ENCODE measurements at places on chromosomes 6 and 20.

GRCh38 chr6:157107915-157108651, 215.2 kb downstream of the TMEM242 start:
- no peak for DNase-seq

DNA sequence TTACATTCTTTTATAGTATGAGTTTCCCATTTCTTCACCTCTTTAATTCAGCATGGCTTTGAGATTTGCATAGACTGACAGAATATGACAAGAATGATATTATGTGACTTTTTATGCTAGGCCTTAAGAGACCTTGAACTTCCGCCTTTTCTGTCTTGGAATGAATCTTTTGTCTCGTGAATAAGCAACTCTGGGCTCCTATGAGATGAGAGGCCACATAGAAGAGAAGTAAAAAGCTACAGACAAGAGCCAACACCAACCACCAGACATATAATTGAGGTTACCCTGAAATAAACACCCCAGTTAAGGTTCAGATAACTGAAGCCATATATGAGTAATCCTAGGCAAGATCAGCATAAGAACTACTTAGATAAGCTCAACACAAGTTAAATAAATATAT, 600.8 kb downstream of the MEI4 start:
- no peak for DNase-seq

DNA sequence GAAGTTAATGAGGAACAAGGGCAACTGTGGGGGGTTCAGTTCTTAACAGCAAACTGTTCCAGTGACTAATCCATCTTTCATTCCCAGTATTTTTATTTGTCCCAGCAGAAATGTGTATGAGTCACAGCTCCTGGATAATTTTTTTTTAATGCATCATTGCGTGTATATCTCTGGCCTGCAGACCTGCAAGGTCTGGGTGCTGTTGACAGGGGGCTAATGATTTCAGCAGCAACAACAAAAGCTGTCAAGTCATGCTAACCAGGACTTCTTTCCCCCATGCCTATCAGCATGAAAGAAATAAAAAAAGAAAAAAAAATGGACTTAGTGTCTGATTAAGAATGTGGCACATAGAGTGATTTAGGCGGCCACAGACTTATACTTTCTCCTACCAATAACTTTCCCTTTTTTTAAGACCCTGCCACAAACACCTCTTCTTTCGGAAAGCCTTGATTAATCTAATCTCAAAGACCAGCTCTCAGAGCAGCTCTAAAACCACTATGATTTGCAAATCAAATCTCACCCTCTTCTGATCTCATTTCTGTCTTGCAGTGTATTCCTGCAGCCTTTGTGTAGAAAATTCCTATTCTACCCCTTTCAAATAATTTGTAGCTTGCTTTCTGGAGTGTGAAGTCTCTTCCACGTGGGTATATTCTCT, 14.2 kb upstream of the PREX1 start:
- DNase-seq = no peak

DNA sequence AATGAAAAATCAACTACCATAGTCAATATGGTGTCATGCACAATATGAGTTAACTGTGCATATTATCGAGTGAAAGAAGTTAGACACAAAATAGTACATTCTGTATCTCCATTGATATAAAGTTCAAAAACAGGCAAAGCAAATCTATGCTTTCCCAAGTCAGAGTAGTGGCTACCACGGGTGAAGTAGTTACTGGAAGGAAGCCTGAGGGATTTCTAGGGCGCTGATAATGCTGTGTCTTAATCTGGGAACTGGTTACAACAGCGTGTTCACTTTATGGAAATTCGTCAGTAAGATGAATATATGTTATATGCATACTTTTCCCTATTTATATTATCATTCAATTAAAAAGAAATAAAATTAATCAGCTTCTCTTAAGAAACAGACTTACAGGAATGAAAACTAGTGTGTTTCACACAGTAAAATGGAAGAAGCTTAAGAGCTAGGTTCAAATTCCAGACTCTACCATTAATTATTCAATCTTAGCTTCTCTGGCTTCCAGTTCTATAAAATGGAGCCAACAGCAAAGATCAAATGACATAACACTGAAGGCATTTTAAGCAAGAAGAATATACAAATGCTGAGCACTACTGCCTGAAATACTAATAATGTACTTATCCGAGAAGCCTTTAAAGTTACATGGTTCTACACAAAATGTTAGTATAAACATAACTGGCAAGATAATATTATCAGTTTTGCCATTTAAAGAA, 19.2 kb downstream of the BACH2 start:
- DNase-seq = no peak

DNA sequence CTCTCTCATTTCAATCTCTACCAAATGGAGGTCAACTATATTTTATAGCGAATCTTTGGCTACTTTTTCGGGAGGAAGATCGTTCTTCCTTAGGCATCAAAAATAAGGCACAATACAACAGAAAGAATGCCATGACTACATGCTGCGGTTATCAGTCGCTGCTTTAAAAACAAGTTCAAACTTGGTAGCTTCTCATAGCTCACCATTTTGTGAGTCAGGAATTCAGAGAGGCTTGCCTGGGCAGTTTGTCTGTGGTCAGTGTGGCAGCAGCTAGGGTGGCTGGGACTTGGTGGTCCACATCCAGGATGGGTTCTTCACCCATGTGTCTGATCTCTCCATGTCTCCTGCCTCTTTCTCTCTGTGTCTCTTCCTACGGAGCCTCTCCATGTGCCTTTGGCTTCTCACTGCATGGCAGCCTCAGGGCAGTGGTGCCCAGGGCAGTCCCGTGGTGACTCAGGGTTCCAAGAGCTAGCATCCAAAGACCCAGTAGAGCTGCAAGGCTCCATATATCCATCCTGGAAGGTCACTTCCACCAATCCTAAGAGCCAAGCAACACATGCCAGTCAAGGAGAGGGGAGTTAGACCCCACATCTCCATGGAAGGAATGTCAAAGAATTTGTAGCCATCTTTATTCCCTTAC, 10.4 kb downstream of the SCML4 start:
- no peak for DNase-seq

- no peak for DNase-seq
Measured at GRCh38 chr6:130907687-130908086, 80.5 kb downstream of the SMLR1 start.

GRCh38 chr6:46749731-46750130, 3.0 kb downstream of the ANKRD66 start:
- no peak for DNase-seq

DNA sequence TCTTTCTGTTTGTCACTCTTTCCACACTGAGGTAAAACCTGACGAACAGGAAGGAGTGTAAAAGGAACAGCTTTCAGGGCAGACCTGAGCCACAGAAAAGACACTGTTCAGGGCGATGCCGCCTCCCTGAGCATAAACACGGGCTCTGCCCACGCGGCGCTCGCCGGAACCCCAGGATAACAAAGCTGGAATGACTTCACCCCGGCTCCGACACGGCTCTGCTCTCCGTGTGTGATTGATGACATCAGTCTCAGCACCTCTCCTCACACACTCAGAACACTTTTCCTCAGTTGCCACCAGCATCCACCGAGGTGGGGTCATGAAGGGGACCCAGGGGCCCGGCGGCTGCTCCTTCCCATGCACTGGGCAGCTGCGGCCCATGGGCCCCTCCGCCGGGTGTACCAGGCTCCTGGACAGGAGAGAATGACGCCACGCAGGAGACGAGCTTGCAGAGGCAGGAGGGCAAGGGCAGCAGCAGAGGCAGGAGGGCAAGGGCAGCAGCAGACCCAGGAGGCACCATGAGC, 43.6 kb downstream of the DLL1 start:
- DNase-seq = no peak

DNA sequence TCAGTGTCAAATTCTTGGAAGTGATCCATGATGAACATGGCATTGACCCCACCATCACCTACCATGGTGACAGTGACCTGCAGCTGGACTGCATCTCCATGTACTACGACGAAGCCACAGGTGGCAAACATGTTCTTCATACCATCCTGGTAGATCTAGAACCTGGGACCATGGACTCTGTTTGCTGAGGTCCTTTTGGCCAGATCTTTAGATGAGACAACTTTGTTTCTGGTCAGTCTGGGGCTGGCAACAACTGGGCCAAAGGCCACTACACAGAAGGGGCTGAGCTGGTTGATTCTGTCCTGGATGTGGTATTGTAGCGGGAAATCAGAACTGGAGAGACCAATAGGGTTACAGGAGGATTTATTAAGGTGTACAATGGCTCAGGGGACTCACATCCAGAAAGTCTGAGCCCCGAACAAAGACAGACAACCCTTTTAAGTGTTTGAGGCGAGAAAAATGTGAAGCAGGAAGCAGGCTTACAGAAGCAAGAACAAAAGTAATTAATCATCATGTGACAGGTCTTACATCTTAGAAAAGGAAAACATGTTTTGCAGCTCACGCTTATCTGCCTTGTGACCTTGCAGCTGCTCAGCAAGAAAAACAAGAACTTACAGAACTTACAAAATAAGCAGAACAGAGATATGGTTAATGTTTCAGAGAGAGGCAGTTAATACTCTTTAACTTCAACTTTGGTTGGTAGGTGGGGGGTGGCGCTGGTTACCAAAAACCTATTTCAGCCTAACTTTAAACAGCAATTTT, 58.8 kb upstream of the MOCS1 start:
- DNase-seq = no peak

DNA sequence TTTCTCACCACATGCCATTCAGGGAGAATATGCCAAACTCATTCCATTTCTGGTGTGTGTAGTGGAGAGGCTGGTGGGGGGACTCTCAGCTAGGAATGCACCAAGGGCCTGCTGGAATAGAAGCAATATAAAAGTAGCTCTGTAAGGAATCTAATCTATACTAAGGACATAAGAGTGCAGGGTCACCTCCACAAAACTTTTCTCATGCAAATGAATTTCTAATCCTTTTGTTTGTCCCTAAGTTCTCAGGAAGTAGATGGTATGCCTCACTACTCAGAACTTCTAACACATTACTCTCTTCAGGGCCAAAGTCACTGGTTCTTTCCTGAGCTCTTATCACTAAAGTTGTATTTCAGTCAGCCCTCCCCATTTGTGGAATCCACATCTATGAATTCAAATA, 427.2 kb downstream of the C6orf118 start:
- DNase-seq = no peak

DNA sequence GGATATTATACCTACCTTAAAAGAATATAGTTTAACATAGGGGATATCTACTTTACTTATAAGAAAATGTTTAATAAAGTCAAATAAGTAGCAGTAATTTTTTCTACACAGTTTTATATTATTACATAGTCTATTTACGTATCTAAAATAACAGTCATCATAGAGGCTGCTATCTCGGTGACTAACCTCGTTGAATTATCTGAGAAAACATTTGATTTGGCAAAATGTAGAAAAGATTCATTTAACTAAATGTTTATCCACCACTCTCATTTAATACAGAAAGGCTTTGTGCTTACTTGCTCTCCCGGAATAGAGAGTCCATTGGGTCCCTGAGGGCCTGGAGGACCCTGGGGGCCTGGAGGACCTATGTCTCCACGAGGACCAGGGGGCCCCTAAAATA, 103.6 kb downstream of the COL12A1 start:
- no peak for DNase-seq

- DNase-seq = no peak
Measured at GRCh38 chr6:52426667-52427066, 6.5 kb downstream of the EFHC1 start.

DNA sequence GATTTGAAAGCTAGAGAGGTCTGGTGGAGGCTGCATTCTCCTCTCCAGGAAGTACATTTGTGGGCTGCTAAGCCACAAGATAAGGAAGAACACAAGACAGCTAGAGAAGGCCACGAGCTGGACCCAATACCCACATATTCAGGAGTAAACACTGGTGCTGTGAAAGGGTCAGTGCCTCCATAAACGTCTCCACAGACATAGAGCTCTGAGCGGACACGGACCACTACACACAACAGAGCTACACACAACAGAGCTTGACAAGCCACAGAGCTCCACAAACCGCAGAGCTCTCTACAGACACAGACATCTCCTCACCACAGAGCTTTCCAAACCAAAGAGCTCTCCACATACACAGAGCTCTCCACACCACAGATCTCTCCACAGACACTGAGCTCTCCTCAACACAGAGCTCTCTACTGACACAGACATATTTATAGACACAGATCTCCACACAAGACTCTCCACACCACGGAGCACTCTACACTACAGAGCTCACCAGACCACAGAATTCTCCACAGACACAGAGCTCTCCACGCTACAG, 51.9 kb downstream of the ERMARD start:
- no peak for DNase-seq

GRCh38 chr6:41527721-41528408, 18.3 kb upstream of the FOXP4 start:
- peak; percentile 72 for DNase-seq

DNA sequence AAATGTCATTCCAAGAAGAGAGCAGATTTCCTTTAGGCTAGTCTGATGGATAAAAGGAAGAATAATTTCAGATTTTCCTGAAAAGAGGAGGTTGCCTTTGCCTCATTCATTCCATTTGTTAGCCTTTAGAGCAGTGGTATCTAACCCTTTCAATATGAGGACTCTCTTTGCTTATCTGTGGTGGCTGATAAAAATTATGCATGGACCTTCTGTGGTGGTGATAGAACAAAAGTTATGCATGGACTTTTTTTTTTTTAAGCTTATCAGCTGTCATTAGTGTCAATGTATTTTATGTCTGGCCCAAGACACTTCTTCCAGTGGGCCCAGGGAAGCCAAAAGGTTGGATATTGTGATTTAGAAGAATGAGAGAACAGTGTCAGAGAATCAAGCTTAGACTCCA, 1.7 kb downstream of the TRIM39 start:
- no peak for DNase-seq

DNA sequence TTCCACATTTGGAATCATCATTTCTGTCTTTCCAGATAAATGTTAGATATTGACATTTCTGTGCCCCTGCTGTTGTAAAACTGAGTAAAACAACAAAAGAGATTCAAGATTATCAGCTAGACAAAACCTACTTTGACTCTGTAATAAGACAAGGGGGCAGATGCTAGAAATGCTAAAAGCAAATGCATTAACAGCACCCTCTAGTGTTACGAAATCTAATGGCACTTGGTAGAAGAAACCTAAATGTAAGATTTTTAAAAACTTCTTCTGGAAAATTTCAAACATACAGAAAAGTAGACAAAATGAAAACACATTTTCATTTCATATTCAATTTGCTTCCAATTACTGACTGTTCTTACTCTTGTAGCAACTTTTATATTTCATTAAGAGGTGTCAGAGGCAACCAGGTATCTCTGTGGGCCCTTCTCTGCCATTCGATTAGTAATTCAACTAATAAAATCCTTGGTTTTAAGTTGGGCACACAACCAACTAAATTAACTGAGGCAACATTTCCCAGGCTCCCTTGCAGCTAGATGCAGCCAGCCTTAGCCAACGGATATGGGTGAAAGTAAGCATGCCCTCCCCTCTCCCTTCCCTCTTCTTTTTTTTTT, 45.0 kb downstream of the SLC23A2 start:
- peak; percentile 20 for DNase-seq

GRCh38 chr6:24738741-24739140, 19.8 kb upstream of the C6orf62 start:
- no peak for DNase-seq

DNA sequence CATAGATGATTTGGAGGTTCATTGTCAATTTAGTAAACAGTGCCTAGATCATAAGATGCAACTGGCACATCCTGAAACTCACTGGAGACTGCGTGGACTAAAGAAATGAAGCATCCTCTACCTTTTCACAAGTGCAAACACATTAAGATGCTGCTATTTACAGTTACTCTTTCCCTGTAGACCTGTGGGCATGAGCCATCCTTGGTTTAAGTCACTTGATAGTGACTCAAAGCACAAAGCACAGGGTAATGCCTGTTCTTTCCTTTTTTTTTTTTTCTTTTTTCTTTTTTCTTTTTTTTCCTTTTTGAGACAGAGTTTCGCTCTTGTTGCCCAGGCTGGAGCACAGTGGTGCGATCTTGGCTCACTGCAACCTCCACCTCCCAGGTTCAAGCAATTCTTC, 10.0 kb upstream of the HLA-DQA1 start:
- no peak for DNase-seq

All from NCI-H524 (cell line).